NCI-H446 treated with DMSO at 0.1 percent for 48 hours (cell line): ENCODE measurements at places on chromosomes 16 and 17.

DNA sequence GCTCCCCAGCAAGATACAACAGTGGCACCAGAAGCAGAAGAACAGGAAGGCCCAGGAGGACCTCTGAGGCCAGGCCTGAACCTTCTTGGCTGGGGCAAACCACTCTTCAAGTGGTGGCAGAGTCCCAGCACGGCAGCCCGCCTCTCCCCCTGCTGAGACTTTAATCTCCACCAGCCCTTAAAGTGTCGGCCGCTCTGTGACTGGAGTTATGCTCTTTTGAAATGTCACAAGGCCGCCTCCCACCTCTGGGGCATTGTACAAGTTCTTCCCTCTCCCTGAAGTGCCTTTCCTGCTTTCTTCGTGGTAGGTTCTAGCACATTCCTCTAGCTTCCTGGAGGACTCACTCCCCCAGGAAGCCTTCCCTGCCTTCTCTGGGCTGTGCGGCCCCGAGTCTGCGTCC lies 11.9 kb downstream of the CES3 start:
- no peak for DNase-seq

- DNase-seq: no peak
These were observed 5.4 kb downstream of the PGS1 start for GRCh38 chr17:78383725-78384471.

DNA sequence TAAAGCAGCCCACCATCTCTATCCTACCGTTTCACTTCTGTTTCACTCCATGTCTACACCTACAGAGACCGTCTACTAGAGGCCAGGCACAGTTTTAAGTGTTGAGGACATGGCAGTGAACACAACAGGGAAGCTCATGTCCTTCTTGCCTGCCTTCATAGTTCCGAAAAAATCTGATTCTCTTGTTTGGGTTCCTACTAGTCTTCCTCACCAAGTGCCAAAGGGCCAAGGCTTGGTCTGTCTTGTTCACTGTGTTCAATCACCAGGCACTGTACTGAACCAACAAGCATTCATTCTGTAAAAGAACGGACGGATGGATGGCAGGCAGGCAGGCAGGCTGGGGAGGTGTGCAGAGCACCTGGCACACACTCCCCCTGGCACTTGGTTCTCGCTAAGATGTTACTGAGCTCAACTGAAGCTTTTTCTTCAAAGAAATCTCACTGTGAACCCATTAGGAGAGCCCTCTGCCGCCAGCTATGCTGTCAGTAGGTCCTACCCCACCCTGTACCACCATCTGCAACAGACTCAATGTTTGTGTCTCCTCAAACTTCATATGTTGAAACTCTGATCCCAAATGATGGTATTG lies 2.5 kb downstream of the DEXI start:
- DNase-seq: no peak

DNA sequence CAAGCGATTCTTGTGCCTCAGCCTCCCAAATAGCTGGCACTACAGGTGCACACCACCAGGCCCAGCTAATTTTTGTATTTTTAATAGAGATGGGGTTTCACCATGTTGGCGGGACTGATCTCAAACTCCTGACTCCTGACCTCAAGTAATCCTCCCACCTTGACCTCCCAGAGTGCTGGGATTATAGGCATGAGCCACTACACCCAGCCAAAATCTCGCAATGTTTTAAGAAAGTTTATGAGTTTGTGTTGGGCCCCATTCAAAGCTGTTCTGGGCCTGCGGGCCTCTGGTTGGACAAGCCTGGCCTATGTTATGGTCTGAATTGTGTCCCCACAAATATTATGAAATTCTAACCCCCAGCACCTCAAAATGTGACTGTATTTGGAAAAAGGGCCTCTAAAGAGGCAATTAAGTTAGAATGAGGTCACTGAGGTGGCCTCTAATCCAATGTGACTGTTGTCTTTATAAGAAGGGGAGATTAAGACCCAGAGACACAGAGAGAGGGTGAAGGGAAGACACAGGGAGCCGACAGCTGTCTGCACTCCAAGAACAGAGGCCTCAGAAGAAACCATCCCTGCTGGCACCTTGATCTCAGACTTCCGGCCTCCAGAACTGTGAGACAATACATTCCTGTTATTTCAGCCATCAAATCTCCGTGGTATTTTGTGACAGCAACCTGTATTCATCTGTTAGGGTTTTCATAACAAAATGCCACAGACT lies 469.9 kb downstream of the HS3ST4 start:
- DNase-seq: no peak

DNA sequence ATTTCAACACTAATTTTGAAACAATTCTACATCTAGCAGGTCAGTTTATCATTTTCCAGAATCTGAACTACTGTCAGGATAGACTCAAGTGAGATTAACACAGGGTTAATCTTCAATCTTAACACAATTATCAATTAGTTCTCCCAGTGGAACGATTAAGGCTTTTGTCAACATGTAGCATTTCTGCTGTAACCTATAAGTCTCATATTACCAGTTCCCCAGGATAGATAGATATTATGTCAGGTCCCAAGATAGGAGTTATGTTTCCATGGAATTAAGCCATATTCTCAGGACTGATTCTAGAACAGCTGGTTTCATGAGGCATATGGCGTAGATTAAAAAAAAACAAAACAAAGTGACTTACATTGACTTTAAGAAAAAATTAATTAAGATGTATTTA lies 4.4 kb upstream of the FBF1 start:
- DNase-seq: no peak

DNA sequence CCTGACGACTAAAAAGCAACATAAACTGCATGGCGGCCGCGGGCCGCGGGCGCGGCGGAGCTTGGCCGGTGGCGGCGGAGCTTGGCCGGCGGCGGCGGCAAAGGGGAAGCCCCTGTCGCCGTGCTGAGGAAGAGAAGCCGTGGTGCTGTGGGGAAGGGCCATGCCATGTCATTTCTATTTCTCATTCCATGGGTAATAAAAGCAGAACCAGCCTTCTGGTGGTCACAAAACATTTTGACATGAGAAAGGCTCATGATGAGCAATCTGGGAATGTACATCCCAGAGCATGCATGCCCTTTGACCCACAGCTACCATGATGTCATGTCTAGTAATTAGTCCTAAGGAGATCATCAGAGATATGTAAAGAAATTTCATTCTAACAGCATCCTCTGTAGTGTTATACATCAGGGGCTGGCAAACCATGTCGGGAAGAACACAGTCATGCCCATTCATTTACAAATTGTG lies 23.9 kb upstream of the HEATR6 start:
- no peak for DNase-seq

- no peak for DNase-seq
These were observed 52.8 kb upstream of the INTS2 start for GRCh38 chr17:61980535-61980934.

DNA sequence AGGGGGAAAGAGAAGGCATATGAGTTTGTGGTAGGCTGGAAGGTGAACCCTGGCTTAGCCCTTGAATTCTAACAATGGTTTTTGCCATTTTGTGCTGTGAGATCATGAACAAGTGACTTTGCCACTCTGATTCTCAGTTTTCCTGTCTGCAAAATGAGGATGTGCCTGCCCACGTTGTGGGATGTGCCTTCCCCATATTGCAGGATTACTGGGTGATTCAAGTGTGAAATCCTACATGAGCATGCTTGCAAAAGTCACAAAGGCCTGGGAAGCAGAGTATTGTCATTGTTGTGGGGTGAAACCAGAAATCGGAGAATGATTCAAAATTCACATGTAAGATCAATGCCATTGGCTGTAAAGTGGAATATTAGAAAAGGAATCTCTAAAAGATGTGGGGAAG lies 28.6 kb upstream of the TVP23A start:
- no peak for DNase-seq

DNA sequence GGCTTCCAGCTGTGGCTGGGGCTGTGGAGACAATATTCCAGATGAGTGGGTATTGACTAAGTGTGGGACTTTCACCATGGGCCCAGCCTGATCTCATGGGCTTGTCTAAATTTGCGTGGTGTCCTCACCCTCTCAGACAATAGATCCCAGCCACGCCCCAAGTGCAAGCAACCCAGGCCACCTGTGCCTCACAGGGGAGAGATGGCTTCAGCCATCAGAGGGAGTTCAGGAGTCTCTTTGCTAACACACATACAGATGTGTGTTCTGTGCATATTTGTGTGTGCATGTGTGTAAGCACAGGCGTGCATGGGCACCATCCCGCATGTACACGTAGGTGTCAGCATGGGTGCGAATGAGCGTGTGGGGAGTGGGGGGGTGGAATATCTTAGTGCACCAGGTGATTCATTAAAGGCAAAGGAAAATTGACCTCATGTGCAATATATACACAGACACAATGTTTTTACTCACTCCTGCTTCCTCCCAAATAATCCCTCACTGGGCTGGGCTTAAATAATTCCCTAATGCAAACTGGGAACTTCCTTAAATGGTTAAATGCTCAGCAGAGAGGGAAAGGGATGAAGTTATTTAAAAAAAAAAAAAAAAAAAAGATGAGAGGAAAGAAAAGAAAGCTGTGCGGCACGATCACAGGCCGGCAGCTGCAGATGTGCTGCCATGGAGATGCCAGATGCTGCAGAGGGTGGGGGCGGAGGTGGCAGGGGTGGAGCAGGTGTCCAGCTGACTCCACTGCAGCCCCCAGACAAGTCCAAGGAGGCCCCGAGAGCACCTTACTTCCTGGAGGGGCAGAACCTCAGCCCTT lies 24.0 kb upstream of the CDC42EP4 start:
- no peak for DNase-seq

- no peak for DNase-seq
These were observed 10.5 kb downstream of the NUFIP2 start for GRCh38 chr17:29283496-29283895.

DNA sequence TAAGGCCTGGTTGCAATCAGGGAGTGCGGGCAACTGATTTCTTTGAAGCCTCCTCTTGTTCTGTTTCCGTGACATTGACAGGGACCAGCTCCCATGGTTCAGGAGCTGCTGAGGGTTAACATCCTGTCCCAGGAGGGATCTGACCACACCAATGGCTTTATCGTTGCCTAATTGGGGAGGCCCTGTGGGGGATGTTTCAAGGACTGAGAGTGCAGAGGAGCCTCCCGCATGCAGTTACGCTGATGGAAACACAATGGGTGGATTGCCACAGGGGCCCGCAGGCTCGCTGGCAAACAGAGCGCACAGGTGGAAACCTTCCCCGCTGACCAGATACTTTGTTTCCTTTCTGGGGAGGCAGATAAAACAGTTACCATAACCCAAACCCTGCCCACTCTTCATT lies 23.8 kb upstream of the ABCC1 start:
- no peak for DNase-seq

- no peak for DNase-seq
These were observed 55.0 kb upstream of the CBFA2T3 start for GRCh38 chr16:89031715-89032659.

DNA sequence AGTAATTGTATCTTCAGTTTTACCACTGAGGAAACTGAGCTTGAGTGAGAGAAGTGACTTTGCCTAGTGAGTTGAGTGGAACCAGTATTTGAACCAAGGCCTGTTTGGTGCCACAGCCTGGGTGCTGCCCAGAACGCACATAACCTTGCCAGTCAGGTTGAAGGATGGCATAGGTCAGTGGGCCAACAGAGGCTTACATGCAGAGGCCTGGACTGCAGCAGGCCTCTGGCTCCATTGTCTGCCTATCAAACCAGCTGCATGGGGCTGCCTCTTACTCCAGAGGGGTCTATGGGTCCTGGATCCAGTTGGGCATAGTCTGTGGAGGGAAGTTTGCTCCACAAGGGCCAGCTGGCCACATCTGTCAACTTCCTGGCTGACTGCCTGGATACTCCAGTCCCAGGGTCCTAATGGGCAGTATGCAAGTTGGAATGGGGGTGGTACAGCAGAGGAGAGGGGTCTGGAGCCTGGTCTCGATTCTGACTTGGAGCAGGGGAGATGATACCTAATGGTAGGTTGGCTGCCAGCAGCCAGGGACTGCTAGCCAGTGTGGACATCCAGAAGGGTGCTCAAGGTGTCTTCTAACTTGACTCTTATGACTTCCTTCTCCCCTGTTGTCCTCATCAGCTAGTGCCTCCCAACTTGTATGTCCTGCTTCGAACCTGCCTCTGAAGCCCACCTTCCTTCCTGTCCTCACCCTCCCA lies 11.1 kb upstream of the RNF112 start:
- no peak for DNase-seq

DNA sequence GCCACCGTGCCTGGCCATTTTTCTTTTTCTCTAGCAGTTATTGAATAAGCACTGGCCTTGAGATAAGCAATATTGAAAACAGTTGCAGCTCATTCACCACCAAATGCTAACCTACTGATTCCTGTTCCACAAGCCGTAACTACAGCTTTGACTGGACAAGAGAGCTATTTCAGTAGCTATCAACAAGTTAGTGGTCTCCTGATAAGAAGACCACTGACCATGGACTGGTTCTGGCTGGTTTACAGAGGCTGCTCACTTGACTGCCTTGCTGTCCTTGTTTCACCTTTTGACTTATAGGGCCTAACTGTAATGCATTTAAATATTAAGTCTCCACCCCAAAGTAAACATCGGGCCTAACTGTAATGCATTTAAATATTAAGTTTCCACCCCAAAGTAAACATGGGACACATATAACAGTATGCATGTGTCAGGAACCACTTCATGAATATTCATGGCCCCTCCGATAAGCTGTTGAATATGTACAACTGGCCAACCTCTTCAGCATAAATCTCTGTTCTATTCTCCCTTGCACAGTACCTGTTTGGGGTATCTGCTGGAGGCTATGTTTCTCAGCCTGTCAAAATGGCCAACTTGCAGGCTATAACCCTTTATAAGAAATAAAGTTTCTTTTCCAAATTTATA lies 94.1 kb downstream of the USP32 start:
- DNase-seq: no peak

DNA sequence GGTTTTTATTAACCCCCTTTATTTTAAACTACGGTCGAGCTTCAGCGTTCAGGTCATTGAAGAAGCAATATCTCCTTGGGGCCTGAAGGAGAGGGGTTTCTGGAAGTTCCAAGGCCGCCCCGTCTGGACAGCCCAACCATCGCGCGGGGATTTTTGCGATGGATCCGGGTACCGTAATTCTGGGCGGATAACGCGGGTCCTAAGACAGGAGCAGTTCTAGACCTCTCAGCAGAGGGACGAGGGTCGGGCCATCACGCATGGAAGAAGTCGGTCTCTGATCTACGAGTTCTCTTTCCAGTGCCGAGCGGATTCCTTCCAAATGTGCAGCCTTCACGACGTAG lies 3.6 kb downstream of the BORCS6 start:
- DNase-seq: no peak

DNA sequence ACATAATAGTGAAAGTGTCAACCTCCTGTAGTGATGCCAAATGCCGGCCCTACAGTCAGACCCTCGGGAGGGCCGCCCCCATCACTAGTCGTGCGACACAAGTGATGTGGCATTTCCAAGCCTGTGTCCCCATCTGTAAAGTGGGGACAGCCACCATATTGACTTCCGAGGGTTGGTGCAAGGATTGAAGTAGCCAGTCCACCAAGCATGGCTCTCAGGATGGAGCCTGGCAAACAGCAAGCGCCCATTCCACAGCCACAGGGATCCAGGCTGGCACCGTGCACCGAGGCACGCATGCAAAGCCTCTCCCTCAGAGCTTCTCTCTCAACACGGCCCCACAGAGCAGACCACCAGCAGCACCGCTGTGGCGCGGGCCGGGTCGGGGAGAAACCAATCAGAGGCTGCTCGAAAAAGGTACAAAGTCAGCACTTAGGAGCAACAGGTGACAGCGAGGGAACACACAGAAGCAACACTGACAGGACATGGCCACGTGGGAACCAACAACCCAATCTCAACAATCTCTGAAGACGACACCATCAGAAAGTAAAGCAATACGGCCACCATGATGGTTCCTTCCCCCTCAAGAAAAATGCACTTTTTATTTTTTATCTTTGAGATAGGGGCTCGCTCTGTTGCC lies 20.6 kb downstream of the ZCCHC14 start:
- no peak for DNase-seq
